ENCODE measurements at places on chromosomes 3 and 15. TPM values are rescaled to one million over a fixed set of nuclear protein-coding genes. Genes with fewer than 3 reads are reported as not detected.

GRCh38 chr3:174417573-174417972 lies 441.6 kb upstream of the NAALADL2 start:
- no peaks in the 10 kb centered on the region for H3K27me3 ChIP-seq
- H3K4me1 ChIP-seq: no peaks in the 10 kb centered on the region
- H3K36me3 ChIP-seq: no peaks in the 10 kb centered on the region

DNA sequence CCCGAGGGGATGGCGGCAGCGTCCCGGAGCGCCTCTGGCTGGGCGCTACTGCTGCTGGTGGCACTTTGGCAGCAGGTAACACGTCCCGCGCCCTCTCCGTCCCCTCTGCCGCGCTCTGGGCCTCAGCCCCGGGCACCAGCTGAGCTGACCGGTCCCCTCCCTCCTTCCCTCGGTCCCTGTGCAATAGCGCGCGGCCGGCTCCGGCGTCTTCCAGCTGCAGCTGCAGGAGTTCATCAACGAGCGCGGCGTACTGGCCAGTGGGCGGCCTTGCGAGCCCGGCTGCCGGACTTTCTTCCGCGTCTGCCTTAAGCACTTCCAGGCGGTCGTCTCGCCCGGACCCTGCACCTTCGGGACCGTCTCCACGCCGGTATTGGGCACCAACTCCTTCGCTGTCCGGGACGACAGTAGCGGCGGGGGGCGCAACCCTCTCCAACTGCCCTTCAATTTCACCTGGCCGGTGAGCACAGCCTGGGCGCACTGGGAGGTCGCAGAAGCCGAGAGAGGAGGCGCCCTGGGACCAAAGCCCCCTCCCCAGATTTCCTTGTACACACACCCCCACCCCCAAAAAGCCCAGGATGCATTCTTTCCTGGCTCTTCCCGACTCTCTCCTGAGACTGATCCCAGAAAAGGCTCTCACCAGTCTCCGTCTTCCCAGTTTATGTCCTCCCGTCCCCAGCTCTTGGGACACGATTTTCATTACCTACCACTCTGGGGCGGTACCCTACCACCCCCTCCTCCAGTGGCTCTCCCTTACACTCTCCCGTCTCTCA lies 705 bp downstream of the DLL4 start:
- H3K27ac ChIP-seq: no peak overlapping the region
- H3K4me1 ChIP-seq: peaks cover 57% of the 10 kb centered on the region
- no peak for DNase-seq
- H3K36me3 ChIP-seq: no peaks in the 10 kb centered on the region

- no peak overlapping the region for H3K27ac ChIP-seq
- no peak for DNase-seq
- H3K36me3 ChIP-seq: no peaks in the 10 kb centered on the region
- H3K4me1 ChIP-seq: no peaks in the 10 kb centered on the region
Measured at GRCh38 chr3:184443364-184443763, 63.5 kb downstream of the CHRD start.

DNA sequence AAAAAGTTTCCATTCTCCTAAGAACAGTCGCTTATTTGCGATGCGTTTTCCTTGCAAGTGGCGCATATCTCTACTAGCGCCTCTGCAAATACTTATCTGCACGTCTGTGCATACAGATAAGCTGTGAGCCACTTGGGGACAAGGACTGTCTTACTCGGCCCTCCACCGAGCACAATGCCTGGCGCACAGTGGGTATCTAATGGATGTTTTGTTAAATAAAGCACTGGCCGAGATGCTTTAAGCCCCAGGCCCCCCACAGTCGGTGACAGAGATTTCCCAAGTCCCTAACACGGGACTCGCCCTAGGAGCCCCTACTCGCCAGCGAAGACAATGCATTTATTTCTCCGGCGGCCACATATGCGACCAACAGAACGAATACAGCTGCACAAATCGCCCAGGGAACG lies 503 bp downstream of the HLTF start:
- H3K27me3 ChIP-seq: no peaks in the 10 kb centered on the region
- H3K4me3 ChIP-seq: peak overlapping the region; percentile 86
- no peak overlapping the region for H3K27ac ChIP-seq

- H3K4me3 ChIP-seq: no peak overlapping the region
- no peak overlapping the region for H3K27ac ChIP-seq
- no peaks in the 10 kb centered on the region for H3K36me3 ChIP-seq
- DNase-seq: no peak
- H3K4me1 ChIP-seq: no peaks in the 10 kb centered on the region
Measured at GRCh38 chr3:109413049-109413448, 75.7 kb upstream of the DPPA4 start.

DNA sequence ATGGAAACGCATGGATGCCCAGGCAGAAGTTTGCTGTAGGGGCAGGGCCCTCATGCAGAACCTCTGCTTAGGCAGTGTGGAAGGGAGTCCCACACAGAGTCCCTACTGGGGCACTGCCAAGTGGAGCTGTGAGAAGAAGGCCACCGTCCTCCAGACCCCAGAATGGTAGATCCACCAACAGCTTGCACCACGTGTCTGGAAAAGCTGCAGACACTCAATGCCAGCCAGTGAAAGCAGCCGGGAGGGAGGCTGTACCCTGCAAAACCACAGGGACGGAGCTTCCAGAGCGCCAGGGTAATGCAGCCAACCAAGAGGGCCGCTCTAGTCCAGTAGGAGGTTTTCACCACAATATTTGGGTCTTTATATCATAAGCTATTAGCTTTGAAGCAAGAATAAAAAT lies 97.1 kb upstream of the IQSEC1 start:
- no peaks in the 10 kb centered on the region for H3K27me3 ChIP-seq
- no peaks in the 10 kb centered on the region for H3K36me3 ChIP-seq
- H3K27ac ChIP-seq: no peak overlapping the region
- no peak overlapping the region for H3K4me3 ChIP-seq
- DNase-seq: no peak

DNA sequence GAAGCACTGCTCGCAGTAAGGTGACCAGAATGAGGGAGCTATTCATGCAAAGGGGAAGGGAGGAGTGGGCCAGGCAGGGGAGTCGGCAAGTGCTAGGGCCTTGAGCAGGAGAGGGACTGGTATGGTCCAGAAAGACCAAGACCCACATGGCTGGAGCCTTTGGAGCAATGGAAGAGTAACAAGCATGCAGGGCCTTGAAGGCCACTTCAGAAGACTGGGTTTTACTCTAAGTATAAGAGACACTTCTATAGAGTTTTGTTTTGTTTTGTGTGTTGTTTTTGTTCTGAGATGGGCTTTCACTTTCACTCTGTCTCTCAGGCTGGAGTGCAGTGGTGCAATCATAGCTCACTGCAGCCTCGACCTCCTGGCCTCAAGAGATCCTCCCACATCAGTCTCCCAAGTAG lies 42.0 kb downstream of the BFSP2 start:
- no peaks in the 10 kb centered on the region for H3K36me3 ChIP-seq
- H3K27me3 ChIP-seq: no peaks in the 10 kb centered on the region
- peak overlapping the region; percentile 52 for H3K4me3 ChIP-seq
- H3K27ac ChIP-seq: peak overlapping the region; percentile 31

DNA sequence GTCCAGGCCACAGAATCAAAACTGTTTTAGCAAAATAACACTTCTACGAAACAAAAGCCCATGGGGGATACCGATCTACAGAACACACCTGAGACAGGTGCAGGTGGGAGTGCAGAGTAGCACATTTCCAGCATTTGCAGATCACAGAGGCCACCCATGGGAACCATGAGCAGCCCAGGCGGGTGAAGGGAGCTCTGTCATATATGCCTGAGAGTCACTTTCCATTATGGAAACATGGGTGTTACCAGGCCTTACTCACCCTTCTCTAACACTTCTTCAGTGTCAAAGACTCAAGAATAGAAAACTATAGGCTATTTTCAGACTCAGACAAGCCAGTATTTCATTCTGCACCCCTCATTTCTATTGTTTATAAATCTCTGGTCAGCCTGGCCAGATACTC lies 3.5 kb downstream of the PLA1A start:
- H3K36me3 ChIP-seq: no peaks in the 10 kb centered on the region
- H3K27ac ChIP-seq: no peak overlapping the region
- no peaks in the 10 kb centered on the region for H3K27me3 ChIP-seq
- no peak for DNase-seq

Gene DUOX2
- 0.29 TPM for total RNA-seq

Gene DUOXA1
- total RNA-seq: 0.74 TPM

Gene PLA2G4F
- total RNA-seq: not detected

All from B cell (primary cell).